Glomerular endothelial cell (primary cell): ENCODE measurements at places on chromosomes 7 and 10. TPM values are rescaled to one million over a fixed set of nuclear protein-coding genes. Genes with fewer than 3 reads are reported as not detected.

DNA sequence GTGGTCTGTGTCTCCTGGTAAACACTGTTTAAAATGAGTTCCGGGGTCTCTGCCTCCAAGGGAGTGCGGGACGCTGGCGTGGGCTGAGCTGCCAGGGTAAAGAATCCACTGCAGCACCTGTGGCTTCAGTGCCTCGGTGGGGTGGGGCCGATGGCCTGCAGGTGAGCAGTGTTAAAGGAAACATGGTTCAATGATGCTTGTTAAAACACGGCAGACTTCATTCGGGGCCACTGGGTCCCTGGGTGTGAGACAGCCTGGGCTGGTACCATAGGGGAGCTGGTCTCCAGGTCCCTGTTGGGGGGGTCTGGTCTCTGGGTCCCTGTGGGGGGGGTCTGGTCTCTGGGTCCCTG lies 24.9 kb upstream of the KNDC1 start:
- DNase-seq = no peak

DNA sequence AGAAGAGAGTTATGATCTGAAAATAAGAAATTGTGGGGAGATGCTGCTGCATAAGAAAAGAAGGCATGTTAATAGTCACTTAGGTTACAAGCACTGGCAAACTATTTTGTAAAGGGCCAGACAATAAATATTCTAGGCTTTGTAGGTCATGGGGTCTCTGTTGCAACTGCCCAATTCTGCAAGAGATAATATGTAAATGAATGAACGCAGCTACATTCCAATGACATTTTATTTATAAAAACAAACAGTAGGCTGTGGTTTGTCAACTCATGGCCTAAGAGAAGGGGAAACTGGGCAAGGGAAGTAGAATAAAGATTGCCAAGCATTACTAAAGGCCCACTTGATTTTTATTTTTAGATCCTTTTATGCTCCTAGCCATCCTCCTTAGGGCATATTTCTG lies 133.1 kb downstream of the RAPGEF5 start:
- no peak for DNase-seq

DNA sequence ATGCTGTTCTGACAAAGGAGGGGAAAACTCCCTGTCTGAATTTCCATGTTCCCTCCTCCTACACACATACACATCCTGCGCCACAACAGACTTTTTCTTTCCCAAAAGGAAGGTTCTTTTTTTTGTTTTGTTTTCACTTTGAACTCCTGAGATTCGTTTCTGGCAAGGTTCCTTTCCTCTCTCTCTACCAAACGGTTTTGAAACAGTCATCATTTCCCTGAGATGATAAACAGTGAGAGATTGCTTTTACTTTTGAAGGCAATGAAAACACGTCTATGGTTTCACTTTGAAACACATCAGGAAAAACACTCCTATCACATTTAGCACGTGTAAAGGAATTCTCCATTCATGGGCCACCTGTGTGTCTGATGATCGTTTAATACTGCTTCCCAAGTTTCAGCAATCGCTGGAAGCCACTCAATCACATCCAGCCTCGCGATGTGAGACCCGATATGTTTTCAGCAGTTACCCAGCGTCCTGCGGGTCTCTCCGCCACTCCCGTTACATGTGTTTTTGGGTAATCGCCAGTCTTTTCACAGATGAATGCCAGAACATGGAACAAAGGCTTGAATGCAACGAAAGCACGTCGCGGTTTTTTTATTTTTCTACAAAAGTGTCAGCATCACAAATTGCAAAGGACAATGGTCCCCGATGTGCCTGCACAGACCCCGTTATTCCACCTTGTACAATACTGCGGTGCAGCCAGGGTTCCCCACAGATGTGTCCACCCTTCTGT lies 62.8 kb upstream of the CUX1 start:
- DNase-seq = no peak

GRCh38 chr10:75477680-75478079 lies 46.3 kb downstream of the LRMDA start:
- no peak for DNase-seq

DNA sequence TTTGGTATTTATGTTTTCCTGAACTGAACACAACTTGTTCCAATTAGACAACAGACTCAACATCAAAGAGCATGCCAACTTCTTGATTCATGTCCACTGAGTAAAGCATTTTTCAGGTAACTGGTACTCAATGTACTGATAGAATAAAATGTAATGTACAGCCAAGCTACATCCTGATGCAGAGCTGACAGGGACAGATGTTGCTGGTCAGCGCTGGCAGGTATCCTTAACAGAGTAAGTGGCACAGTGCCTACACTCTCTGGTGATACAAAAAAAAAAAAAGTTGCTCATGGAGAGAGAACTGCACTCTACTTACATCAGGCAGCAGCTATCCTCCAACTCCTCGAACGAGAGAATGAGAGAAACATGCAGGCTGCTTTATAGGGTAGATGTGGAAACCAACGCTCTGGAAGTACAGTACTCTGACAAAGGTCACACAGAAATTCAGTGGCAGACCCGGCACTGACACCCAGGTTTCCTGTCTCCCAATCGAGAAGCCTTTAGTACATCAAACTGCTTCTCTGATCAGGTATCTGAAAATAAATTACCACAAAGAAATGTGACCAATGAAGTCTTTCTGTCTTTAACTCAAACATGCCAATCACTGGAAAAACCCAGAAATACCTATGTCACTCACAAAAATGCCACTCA lies 4.6 kb downstream of the ITGB1 start:
- DNase-seq = no peak

GRCh38 chr7:74587435-74588126 lies 69.9 kb upstream of the GTF2I start:
- peak; percentile 20 for DNase-seq

GRCh38 chr10:100037758-100038315 lies 28.1 kb upstream of the DNMBP start:
- no peak for DNase-seq

DNA sequence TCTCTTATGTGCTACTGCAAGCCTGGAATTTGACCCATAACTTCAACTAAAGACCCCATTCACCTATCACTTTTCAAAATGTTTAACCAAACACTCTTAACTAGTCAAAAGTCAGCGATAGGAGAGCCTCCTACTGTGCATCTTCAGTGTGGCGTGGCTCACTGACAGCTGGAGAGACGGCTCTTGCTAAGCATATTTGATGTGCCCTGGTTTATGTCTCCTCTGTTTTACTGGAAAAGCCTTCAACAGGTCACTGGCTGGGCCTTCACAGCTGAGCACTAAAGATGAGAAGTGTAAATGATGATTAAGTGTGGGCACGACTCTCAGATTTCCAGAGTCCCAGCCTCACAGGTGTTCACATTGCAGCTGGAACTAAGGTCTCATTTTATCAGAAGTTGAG lies 472.1 kb downstream of the SEMA3D start:
- no peak for DNase-seq

GRCh38 chr10:125130260-125130659 lies 30.1 kb downstream of the CTBP2 start:
- no peak for DNase-seq

- no peak for DNase-seq
Observed at GRCh38 chr10:1659221-1659791, 78.0 kb downstream of the ADARB2 start.

DNA sequence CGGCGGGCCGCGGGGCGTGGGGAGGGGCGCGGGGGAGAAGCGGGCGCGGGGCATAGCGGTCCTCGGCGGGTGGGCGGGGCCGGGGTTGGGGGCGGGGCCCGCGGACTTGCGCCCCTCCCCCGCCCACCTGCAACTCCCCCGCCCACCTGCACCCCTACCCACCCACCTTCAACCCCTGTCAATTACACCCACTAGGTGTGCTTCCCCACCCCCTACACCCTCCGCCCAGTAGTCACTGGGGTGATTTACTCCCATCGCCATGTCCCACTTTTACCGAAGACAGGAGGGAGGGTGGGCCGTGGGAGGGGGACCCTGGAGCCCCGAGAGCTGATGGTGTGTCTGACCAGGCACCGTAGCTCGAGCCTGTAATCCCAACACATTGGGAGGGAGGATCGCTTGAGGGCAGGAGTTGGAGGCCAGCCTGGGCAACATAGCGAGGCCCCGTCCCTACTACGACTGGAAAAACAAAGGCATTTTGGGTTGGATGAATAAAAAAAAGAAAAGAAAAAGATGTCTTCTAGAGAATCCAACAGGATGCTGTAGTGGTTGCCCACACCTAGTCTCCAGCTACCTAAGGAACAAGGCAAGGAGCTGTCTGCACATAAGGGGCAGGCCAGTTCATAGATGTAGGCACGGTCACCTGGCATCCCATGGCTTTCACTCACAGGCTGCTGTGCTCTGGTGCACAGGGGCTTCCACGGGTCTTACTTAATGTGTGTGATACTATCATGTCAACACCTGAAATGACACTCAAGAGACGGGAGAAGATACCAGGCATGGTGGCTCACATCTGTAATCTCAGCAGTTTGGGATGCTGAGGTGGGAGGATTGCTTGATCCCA lies 761 bp downstream of the KCTD7 start:
- DNase-seq = no peak

DNA sequence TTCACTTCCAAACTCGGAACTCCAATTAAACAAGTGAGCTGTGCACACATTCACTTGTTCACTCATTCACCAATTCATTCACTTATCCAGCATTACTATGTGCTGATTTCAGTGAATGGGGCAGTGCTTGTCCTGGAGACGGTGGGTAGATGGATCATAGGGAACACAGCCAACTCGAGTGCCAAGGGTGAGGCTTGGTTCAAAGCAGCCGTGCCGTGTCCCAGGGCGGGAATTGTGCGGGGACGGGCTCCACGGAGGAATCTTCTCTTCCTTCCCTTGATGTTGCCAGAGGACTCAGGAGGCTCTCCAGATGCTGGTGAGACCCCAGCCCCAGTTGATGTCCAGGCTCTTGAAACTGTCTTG lies 2.9 kb downstream of the SH2D4B start:
- DNase-seq = no peak

DNA sequence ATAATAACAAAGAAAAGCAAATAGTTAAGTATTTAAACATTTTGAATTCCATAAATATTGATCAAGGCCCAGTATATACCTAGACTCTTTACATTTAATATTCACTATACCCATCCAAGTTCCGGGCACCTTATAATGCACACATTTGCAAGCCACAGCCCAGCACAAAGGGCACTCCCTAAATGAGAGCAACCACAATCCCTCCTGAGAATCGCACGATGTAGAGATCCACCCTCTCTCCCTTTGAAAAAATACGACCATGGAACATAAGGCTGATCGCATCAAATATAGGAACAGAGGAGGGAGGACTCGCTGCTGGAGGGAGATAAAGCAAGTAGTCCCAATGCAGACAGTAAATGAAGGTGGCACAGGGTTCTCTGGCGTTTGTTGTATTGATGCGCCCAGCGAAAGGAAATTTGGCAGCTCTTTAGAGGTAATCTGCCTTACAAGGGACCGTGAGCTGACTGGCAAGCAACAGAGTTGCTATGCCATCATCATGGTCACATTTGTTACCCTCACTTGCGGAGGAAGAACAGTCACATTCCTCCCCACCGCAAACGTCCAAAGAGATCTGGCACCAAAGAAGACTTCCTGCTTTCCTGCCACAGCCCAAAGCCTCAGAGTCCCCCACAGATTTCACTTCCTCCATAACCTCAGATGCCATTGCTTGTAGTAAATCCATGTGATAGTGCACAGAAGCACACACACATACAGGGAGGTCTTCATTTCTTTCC lies 16.1 kb upstream of the TAS2R40 start:
- DNase-seq = no peak

- DNase-seq = no peak
Observed at GRCh38 chr7:47007471-47007870, 574.4 kb downstream of the TNS3 start.

DNA sequence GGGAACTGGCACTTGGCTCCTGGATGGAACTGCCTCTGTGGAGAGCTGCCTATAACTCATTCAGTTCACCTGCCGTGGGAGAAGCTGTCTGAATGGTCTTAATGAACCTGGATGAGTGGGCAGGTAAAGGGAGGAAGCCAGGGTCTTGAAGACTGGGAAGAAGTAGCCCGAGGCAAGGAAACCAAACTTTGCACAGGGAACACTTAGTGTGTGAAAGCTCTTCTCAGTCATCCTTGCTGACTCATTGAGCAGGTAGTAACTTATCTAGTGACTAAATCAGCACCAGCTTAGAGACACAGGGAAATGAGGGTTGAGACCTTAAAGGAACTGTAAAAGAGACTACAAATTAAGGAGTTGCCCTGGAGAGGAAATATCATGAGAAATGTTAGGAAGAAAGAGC lies 9.9 kb downstream of the LRRC4 start:
- no peak for DNase-seq

GRCh38 chr7:36137258-36137657 lies 15.8 kb upstream of the EEPD1 start:
- DNase-seq = no peak

The HOXA9 gene
- total RNA-seq = 14.8 and 36.1 TPM in 2 replicates

The KIAA1217 gene
- total RNA-seq = 27.3 and 63.1 TPM in 2 replicates

The COL26A1 gene
- total RNA-seq = not detected in 2 replicates

The PRKCQ gene
- 1.8 and 1.9 TPM in 2 replicates for total RNA-seq

The ATG9B gene
- 0.10 TPM in 1 of 2 replicates, not detected in the other for total RNA-seq

The NANOS1 gene
- total RNA-seq = 0.82 and 2.8 TPM in 2 replicates

The SAMD9 gene
- total RNA-seq = 8.4 and 16.5 TPM in 2 replicates

The SPDYE11 gene
- total RNA-seq = not detected in 2 replicates
